Activated T-cell treated with anti-CD3 and anti-CD28 coated beads, Interleukin-2, amount 50 U/mL, for 4 hours (primary cell): ENCODE measurements at places on chromosomes 1 and 21. TPM values are rescaled to one million over a fixed set of nuclear protein-coding genes. Genes with fewer than 3 reads are reported as not detected.

The IGSF8 gene
- total RNA-seq: 30.5 TPM

The STUM gene
- total RNA-seq: not detected

The C1QC gene
- total RNA-seq: 0.68 TPM

The BTBD19 gene
- 8.2 TPM for total RNA-seq

The SYT2 gene
- total RNA-seq: not detected

The SDHB gene
- total RNA-seq: 159 TPM

The OR2G3 gene
- not detected for total RNA-seq

The PGLYRP4 gene
- total RNA-seq: not detected

The TSSK3 gene
- total RNA-seq: 0.71 TPM

The SPRR2A gene
- total RNA-seq: not detected

The PRMT6 gene
- total RNA-seq: 24.1 TPM

The WDR3 gene
- 137 TPM for total RNA-seq

The CFHR2 gene
- not detected for total RNA-seq

The LCE3E gene
- not detected for total RNA-seq

The PADI2 gene
- total RNA-seq: 0.14 TPM

The THAP3 gene
- 16.7 TPM for total RNA-seq

The PIGR gene
- total RNA-seq: 1.8 TPM

The CAMK2N1 gene
- 1.3 TPM for total RNA-seq

The CYP4A22 gene
- total RNA-seq: not detected

The CFAP45 gene
- total RNA-seq: 0.82 TPM

The LCE1E gene
- not detected for total RNA-seq

The KRTAP12-2 gene
- total RNA-seq: not detected

The DISP1 gene
- 1.0 TPM for total RNA-seq

The C4BPA gene
- total RNA-seq: 0.58 TPM

The GPBP1L1 gene
- 93.2 TPM for total RNA-seq

The COL6A2 gene
- total RNA-seq: 5.7 TPM

The SERPINC1 gene
- total RNA-seq: 0.34 TPM

The SPRR2B gene
- not detected for total RNA-seq

The FMO1 gene
- total RNA-seq: not detected

The SLC27A3 gene
- total RNA-seq: 6.0 TPM

The RCC1 gene
- 139 TPM for total RNA-seq

The ZBTB8B gene
- total RNA-seq: not detected

The HMCN1 gene
- total RNA-seq: 0.03 TPM

The C1orf226 gene
- 0.10 TPM for total RNA-seq

The KMO gene
- total RNA-seq: 0.49 TPM

The NBPF4 gene
- 0.13 TPM for total RNA-seq

The FRRS1 gene
- total RNA-seq: 0.82 TPM

The NCMAP gene
- 0.10 TPM for total RNA-seq

The TRIM45 gene
- 0.21 TPM for total RNA-seq
